Transverse colon (tissue), 4 donors: ENCODE measurements at places on chromosomes 5 and 9. TPM values are rescaled to one million over a fixed set of nuclear protein-coding genes. Genes with fewer than 3 reads are reported as not detected.

GRCh38 chr5:167336161-167336560 is 955.3 kb upstream of the WWC1 start:
- no peaks in the 10 kb centered on the region for H3K4me1 ChIP-seq
- H3K27me3 ChIP-seq: no peaks in the 10 kb centered on the region
- no peaks in the 10 kb centered on the region for H3K36me3 ChIP-seq
- no peak overlapping the region for H3K4me3 ChIP-seq
- no peak for DNase-seq
- H3K27ac ChIP-seq: no peak overlapping the region

GRCh38 chr5:14251733-14252132 is 108.6 kb downstream of the TRIO start:
- no peak overlapping the region for H3K4me3 ChIP-seq
- no peaks in the 10 kb centered on the region for H3K27me3 ChIP-seq
- DNase-seq: no peak

DNA sequence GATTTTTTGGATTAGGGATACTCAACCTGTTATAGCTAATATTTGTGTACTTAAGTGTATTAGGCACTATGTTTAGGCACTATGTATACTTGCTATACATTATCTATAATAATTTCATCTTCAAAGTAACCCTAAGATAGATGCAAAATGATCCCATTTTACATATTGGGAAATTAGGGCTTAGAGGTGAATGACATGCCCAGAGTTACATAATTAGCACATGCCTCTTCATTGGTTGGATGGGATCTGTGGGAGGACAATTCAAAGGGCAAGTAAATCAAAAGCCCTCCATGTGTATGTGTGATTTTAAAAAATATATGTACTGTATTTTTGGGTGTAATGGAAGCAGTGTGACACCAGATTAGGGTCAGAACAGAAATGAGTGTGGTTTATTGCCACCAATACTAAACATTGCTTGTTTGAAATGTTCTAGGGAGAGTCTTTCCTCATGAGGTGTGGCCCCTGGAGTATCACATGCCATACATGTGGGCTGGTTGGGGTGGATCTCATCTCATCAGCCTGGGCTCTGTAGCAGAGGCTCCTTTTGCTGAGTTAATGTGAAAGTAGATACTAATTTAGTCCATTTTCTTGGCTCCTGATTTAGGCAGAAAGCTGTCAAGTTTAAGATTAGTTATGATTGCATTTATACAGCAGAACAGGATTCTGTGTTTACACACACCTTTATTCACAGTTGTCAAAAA is 5.5 kb downstream of the C9orf85 start:
- H3K4me1 ChIP-seq: peaks cover 20% of the 10 kb centered on the region
- H3K27me3 ChIP-seq: no peaks in the 10 kb centered on the region
- DNase-seq: peak; percentile 50
- H3K4me3 ChIP-seq: no peak overlapping the region
- peak overlapping the region; percentile 2 for H3K27ac ChIP-seq

- H3K27me3 ChIP-seq: no peaks in the 10 kb centered on the region
- no peaks in the 10 kb centered on the region for H3K36me3 ChIP-seq
- H3K4me3 ChIP-seq: no peak overlapping the region
- H3K27ac ChIP-seq: peak overlapping the region; percentile 98
- peaks cover 73% of the 10 kb centered on the region for H3K4me1 ChIP-seq
Measured at GRCh38 chr9:127962278-127962677, 18.5 kb downstream of the EEIG1 start.

- peaks cover 3% of the 10 kb centered on the region for H3K36me3 ChIP-seq
- no peak for DNase-seq
- H3K4me3 ChIP-seq: no peak overlapping the region
Measured at GRCh38 chr5:149432911-149433401, 53.9 kb upstream of the IL17B start.

GRCh38 chr5:168886157-168886556 is 307.0 kb upstream of the PANK3 start:
- H3K36me3 ChIP-seq: no peaks in the 10 kb centered on the region
- no peaks in the 10 kb centered on the region for H3K27me3 ChIP-seq
- H3K27ac ChIP-seq: no peak overlapping the region
- no peak overlapping the region for H3K4me3 ChIP-seq

GRCh38 chr9:35395076-35395705 is 94.7 kb upstream of the RUSC2 start:
- H3K4me3 ChIP-seq: no peak overlapping the region
- H3K4me1 ChIP-seq: no peaks in the 10 kb centered on the region
- no peak for DNase-seq
- H3K36me3 ChIP-seq: peaks cover 37% of the 10 kb centered on the region
- no peaks in the 10 kb centered on the region for H3K27me3 ChIP-seq
- no peak overlapping the region for H3K27ac ChIP-seq

DNA sequence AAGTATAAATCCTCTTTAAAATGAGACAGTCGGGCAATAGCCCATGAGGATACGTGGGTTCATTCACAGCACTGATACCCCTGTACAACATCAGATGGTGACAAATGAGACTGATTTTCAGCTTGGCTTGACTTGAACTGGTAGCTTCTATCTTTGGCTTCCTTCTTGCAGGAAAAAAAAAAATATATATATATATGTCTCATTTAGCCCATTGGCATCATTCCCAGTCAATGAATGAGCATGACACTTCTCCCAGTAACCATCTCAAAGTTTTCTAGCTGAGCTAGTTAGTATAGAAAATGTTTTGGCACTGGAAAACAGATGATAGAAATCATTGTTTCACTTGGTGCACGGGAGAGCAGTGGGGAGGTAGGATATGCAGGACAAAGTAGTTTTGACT is 222.5 kb upstream of the TAS2R1 start:
- H3K27ac ChIP-seq: no peak overlapping the region
- no peaks in the 10 kb centered on the region for H3K4me1 ChIP-seq
- no peaks in the 10 kb centered on the region for H3K36me3 ChIP-seq
- H3K4me3 ChIP-seq: no peak overlapping the region
- no peaks in the 10 kb centered on the region for H3K27me3 ChIP-seq

The EIF4E1B gene
- not detected for total RNA-seq

The NFIB gene
- total RNA-seq: 98.5 TPM

The PCDHB14 gene
- total RNA-seq: 3.0 TPM

The PCDHGA5 gene
- total RNA-seq: not detected

The WNK2 gene
- 139 TPM for total RNA-seq
